AG08395 (cell line): ENCODE measurements at places on chromosomes 2 and 18.

GRCh38 chr2:22377268-22377667 is 1007.7 kb upstream of the KLHL29 start:
- no peak for DNase-seq

DNA sequence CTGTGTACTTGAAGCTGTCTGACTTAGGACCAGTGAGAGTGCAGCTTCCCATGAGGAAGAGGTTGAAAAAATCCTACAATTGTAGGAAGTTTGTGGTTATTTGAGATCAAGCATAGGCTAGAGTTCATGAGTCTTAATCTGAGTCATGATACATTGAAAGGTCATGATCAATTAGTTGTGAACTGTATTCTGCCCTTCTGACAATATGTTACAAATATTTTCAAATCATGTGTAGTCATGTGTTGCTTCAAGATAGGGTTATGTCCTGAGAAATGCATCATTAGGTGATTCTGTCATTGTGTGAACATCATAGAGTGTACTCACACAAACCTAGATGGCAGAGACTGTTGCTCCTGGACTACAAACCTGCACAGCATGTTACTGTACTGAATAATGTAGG is 68.4 kb upstream of the MFF start:
- no peak for DNase-seq

- peak; percentile 5 for DNase-seq
Observed at GRCh38 chr2:160063271-160063670, 856 bp upstream of the PLA2R1 start.

GRCh38 chr2:144230033-144230432 is 289.9 kb downstream of the ZEB2 start:
- no peak for DNase-seq

- DNase-seq: no peak
Observed at GRCh38 chr2:66448136-66448991, 13.4 kb downstream of the MEIS1 start.

GRCh38 chr2:193276560-193276959 is 1081.8 kb upstream of the TMEFF2 start:
- DNase-seq: no peak

DNA sequence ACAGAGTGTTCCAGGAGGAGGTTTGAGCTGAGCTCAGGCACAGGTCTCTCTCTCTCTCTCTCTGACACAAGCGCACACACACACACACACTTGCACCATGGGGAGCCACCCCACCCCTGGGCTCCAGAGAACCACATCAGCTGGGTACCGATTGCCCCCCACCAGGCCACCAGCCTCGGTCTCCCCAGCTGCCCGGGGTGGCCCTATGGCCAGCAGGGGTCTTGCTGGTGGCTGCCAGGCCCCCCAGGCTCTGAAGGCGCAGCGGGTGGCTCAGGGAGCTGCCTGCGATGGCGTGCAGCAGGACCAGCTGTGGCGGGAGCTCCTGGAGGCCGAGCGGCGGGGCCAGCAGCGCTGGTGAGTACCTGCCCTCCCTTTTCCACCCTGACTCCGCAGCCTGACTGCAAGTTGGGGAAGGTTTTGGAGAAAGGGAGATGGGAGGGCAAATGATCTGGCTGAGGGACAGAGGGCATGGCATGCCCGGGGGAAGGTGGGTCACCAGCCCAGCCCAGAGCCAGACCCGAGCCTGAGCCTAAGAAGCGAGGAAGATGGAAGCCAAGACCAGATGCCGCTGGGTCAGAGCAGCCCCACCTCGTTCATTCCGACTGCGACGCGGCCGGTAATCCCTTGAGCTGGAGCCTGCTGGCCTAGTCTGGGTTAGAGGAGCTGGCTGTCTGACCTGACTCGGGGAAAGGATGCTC is 21.9 kb upstream of the SLC66A3 start:
- DNase-seq: no peak

- DNase-seq: no peak
Observed at GRCh38 chr2:232336241-232336736, 42.3 kb upstream of the ALPP start.

DNA sequence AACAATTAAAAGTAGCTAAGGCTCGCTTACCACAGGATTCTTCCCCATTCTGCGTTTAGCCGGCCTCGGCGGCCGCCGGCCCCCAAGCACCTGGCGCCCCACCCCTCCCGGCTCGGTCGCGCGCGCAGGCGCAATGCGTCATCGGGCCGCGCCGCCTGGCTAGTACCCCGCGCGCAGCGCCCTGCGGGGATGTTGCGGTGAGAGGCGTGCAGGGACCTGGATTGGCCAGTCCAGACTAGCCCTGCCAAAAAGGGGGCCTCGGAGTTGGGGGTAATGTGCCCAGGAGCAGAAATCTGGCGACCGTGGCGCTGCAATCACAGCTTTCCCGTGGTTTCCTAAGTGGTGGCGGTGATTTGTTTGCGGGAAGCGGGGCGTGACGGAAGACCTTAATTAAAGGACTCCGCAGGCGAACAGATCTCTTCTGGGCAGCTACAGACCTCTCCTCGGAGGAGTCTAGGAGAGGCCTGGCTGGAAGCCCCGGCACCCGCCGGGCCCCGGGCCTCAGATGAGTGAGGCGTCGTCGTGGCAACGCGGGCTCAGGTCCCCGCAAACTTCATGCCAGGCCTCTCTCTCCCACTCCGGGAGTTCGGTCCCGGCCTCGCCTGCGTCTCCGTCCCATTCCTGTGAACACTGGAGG is 606 bp downstream of the TMEM237 start:
- DNase-seq: peak; percentile 91

GRCh38 chr2:142742371-142743214 is 134.9 kb upstream of the KYNU start:
- DNase-seq: no peak

GRCh38 chr2:195117011-195117410 is 540.0 kb upstream of the SLC39A10 start:
- no peak for DNase-seq

DNA sequence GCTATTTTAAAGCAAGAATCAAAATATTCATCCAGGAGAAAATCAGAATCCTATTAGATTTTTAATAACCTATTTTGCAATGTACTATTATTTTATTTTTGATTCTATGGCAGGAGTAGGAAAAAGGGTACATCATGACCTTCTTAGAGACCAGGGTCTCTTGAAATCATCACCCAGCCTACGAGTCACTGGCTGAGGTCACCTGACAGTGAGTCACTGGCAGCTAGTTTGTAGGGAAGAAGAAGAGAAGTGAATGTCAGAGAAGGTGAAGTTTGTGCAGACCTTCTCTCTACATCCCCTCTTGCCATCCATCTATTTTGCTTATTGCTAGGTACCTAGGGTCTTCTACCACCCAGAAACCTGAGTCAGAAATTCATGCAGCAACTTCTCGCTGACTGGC is 144.2 kb downstream of the ALK start:
- DNase-seq: peak; percentile 11

- no peak for DNase-seq
Observed at GRCh38 chr2:39109537-39109936, 11.3 kb downstream of the SOS1 start.

- DNase-seq: no peak
Observed at GRCh38 chr2:49306925-49307324, 152.6 kb upstream of the FSHR start.

DNA sequence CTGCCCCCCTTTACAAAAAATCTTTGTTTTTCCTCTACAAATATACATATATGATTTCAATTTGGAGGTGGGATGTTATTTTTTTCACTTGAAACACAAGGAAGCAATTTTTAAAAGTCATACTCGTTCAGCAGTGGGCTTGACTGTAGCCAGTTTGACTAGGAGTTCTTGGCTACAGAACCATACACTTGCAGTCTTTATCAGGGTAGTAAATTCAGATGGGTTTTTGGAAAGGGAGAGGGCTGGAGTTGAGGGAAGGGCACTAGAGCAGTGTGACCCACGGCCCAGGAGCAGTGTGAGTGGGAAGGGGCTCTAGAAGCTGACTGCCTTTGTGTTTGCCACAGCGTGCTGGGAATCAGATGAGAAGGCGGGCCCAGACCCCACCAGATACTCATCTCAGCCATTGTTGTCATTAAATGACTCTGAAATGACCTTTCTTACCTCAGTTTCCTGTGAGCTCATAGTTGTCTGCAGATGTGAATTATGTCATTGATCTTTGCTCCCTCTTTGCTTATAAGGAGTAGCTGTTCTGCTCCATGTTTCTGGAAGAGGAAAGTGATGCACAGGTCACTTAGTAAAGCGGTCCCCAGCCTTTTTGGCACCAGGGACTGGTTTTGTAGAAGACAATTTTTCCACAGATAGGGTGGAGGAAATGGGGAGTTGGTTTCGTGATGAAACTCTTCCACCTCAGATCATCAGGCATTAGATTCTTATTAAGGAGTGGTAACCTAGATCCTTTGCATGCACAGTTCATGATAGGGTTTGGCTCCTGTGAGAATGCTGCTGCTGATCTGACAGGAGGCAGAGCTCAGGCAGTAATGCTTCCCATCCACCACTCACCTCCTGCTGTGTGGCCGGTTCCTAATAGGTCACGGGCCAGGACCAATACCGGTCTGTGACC is 116.8 kb downstream of the SPTBN1 start:
- no peak for DNase-seq

DNA sequence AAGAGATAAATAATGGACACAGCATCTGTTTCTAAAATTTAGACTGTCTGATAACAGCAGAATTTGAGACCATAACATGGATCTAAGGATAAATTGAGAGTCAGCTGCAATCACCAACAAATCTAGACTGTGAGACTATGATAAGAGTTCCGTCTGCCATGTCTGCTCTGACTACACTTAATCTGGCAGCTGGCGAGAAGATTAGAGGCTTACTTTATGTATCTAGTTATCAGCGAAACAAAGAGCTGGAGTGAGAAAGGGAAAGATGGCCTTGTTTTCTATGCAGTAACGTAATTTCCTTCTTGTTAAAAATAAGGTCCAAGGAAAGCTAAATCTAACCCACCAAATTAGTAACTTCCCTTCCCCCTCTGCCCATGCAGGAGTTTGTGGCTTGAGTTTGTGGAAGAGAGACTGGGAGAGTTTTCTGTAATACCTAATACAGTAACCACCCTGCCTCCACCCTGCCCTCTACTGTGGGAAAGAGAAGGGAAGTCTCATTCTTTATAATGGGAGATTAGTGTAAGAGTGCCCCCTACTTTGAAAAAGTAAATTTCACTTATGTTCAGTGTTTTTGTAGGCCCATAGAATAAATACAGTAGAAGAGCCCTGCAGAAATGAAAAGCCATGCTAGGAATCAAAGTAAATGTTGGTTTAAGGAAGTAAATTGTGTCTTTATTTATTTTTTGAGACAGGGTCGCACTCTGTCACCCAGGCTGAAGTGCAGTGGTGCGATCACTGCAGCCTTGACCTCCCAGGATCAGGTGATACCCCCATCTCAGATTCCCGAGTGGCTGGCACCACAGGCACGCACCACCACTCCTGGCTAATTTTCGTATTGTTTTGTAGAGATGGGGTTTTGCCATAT is 27.5 kb downstream of the EML4 start:
- peak; percentile 44 for DNase-seq

GRCh38 chr18:60502591-60502990 is 130.0 kb upstream of the MC4R start:
- DNase-seq: no peak

- DNase-seq: peak; percentile 35
Observed at GRCh38 chr18:75574187-75574586, 146.7 kb upstream of the SMIM21 start.
